ENCODE measurements at places on chromosomes 7 and 10.

GRCh38 chr10:54139819-54140428, 661.1 kb downstream of the PCDH15 start:
- H3K27me3 ChIP-seq = no peaks in the 10 kb centered on the region
- DNase-seq = no peak
- no peak overlapping the region for H3K4me3 ChIP-seq
- no peaks in the 10 kb centered on the region for H3K4me1 ChIP-seq
- H3K36me3 ChIP-seq = no peaks in the 10 kb centered on the region
- no peak overlapping the region for H3K27ac ChIP-seq

DNA sequence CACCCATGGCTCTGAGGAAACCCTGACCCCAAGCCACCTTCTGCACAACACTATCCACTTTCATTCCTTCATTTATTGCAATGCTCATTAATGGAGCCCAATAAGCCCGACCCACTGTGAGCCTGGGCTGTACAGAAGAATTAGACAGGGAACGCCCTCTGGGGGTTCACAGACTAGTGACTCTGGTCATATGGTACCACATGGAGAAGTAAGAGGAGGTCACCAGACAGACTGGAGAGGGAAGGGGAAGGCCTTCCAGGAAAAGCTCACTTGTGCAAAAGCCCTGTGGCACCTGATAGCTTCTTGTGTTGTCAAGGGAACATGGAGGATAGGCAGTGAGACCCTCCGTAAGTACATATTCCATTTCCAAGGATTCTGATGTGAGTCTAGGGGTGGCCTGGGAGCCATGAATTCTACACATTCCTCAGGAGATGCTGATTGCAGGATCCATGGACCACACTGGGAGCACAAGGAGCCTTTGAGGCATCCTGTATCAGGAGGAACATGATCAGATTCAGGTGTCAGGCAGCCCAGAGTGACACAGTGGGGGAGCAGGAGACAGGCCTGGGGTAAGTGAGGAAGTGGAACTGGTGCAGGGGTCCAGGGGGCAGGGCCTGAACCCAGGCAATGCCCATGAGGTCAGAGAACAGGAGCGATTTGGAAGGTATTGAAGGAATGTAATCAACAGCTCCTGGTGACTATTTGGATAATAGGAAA, 19.9 kb downstream of the TMEM72 start:
- DNase-seq = no peak
- no peak overlapping the region for H3K4me3 ChIP-seq
- H3K4me1 ChIP-seq = peaks cover 15% of the 10 kb centered on the region
- no peaks in the 10 kb centered on the region for H3K36me3 ChIP-seq

DNA sequence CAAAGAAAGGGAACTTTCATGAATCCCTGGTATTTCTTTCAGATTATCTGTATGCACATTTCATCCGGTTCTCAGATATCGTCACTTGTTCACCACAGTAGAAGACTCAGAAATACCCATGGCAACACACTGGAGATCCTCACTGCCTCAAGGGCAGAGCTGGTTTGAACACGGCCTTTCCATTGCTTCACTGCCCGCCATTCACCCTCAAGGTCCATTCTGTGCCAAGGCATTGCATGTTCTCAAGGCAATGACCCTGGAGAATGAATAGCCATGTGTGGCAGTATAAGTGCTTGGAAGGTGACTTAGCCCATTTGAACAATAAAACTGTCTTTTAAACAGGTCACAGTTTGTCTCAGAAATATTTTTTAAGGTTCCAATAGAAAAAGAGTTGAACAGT, 606.5 kb downstream of the IPMK start:
- no peaks in the 10 kb centered on the region for H3K36me3 ChIP-seq
- H3K27ac ChIP-seq = no peak overlapping the region
- H3K27me3 ChIP-seq = no peaks in the 10 kb centered on the region
- no peak for DNase-seq
- H3K4me1 ChIP-seq = no peaks in the 10 kb centered on the region
- no peak overlapping the region for H3K4me3 ChIP-seq

- H3K27ac ChIP-seq = no peak overlapping the region
- peaks cover 2% of the 10 kb centered on the region for H3K4me1 ChIP-seq
- H3K4me3 ChIP-seq = no peak overlapping the region
- H3K36me3 ChIP-seq = no peaks in the 10 kb centered on the region
Measured at GRCh38 chr7:137753948-137754851, 92.6 kb downstream of the DGKI start.

DNA sequence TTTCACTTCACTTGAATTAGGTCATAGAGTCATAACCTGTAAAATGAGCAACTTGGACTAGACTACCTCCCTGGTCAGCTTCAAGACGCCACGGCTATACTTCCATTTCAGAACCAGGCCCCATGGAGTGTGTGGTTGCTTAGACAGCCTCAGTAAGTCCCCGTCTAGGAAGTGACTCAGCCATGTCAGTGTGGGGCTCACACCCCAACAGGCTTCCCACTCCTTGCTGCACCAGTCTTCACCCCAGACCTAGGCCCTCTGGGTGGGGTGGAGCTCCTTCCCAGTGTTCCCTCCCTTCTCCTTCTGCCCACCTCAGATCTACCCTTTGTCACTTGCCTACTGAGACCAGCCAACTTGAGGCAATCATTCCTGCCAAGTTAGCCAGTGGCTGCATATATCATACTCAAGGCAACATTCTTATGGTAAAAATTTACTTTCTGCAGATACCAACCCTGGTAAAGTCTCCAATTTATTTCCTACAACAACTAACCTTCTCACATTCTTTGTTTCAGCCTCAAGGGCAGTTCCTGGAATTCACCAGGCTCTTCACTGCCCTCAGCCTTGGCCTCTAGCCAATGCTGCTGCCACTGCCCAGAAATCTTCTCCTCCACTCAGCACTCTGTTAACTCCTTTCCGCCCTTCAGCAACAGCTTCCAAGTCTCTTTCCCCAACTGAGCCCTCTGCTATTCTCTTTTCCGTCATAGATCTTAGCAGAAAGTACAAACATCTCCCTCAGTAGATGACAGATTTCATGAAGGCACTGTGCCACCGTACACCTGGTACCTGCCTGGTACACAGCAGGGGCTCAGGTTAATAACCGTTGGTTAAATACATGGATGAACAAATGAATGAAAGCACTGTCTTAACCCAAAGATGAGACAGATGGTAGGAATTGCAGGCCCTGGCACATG, 31.3 kb upstream of the ZNRF2 start:
- DNase-seq = no peak
- H3K27ac ChIP-seq = no peak overlapping the region
- no peak overlapping the region for H3K4me3 ChIP-seq
- H3K36me3 ChIP-seq = no peaks in the 10 kb centered on the region
- H3K4me1 ChIP-seq = no peaks in the 10 kb centered on the region
- H3K27me3 ChIP-seq = peaks cover 10% of the 10 kb centered on the region

GRCh38 chr7:7251742-7252141, 69.4 kb downstream of the C1GALT1 start:
- H3K4me3 ChIP-seq = no peak overlapping the region
- DNase-seq = no peak
- H3K27ac ChIP-seq = no peak overlapping the region
- no peaks in the 10 kb centered on the region for H3K27me3 ChIP-seq

GRCh38 chr10:34046506-34047034, 712.1 kb upstream of the NRP1 start:
- peak; percentile 15 for DNase-seq
- no peaks in the 10 kb centered on the region for H3K36me3 ChIP-seq
- peaks cover 8% of the 10 kb centered on the region for H3K27me3 ChIP-seq
- no peak overlapping the region for H3K27ac ChIP-seq
- no peak overlapping the region for H3K4me3 ChIP-seq

DNA sequence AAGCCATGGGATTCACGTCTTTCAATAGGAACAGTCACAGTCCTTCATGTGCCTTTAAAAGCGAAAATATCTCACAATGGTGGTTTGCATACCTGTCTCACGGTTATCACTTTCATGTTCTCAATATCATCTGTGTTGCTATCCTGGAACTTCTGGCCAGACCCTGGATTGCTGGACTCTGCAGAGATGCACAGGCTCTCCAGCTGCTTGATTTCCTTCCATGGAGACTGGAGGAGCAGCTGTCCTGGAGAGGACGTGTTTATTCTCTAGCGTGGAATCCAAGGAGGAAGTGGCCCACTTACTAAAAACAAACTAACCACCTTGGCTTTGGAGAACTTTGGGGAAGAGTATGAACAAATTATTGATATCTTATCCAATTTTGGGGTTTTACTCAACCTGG, 16.5 kb downstream of the BTBD16 start:
- no peak for DNase-seq
- H3K4me3 ChIP-seq = no peak overlapping the region

DNA sequence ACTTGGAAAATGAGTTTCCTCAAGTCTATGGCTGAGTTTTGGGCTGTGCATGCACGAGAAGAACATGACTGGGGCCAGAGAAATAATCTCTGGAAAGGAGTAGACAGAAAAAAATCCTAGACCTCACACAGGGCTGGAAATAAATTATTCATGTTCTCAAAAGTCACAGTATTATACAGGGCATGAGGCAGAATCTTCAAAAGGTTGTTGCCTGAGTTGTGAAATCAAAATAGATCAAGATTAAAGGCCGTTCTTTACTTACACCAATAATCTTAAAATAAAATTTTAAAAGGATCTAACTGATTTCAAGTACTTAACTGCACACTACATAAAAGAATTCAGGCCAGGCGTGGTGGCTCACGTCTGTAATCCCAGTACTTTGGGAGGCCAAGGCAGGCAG, 14.1 kb upstream of the CREM start:
- DNase-seq = no peak
- H3K36me3 ChIP-seq = no peaks in the 10 kb centered on the region
- H3K4me3 ChIP-seq = no peak overlapping the region
- H3K4me1 ChIP-seq = peaks cover 3% of the 10 kb centered on the region

DNA sequence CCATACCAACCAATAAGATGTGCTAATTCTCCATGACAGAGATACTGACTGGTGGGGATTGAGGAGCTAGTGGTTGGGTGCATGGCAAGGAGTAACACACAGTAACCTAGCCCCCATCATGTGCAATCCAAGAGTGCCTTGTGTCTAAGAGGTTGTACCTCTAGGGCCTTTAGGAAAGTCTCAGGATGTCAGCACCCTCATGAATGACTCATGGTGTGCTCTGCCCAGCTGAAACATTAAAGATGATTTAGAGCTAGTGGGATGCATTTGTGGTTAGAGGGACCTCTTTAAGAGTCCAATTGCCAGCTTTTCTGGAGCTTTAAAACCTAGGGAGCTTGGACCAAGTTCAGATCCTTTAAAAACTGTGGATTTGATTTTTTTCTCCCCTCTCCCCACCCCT, 181.1 kb downstream of the HERPUD2 start:
- H3K27ac ChIP-seq = no peak overlapping the region
- DNase-seq = no peak
- H3K27me3 ChIP-seq = 0 out of 2 replicates have a peak, but pooled peaks cover 2% of the 10 kb centered on the region
- no peaks in the 10 kb centered on the region for H3K4me1 ChIP-seq
- H3K4me3 ChIP-seq = no peak overlapping the region

DNA sequence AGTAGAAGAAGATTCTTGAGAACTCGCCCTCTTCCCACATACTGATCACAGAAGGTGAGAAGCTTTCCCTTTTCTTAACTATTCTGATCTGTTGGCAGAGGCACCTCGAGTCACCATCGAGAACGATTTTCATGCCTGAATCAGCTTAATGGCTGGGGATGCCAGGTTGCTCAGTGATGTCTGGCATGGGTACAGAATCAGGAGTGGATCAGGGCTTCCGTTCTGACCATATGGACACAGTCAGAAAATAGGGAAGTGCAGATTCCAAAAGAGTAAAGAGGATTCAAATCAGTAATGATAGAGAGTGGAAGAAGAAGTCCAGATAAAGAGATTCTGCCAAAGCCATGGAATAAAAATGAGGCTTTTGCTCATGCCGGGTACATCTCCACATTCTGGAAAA, 52.0 kb upstream of the GRB10 start:
- no peak overlapping the region for H3K4me3 ChIP-seq
- no peaks in the 10 kb centered on the region for H3K36me3 ChIP-seq
- peaks cover 17% of the 10 kb centered on the region for H3K4me1 ChIP-seq
- H3K27me3 ChIP-seq = peaks cover 21% of the 10 kb centered on the region

DNA sequence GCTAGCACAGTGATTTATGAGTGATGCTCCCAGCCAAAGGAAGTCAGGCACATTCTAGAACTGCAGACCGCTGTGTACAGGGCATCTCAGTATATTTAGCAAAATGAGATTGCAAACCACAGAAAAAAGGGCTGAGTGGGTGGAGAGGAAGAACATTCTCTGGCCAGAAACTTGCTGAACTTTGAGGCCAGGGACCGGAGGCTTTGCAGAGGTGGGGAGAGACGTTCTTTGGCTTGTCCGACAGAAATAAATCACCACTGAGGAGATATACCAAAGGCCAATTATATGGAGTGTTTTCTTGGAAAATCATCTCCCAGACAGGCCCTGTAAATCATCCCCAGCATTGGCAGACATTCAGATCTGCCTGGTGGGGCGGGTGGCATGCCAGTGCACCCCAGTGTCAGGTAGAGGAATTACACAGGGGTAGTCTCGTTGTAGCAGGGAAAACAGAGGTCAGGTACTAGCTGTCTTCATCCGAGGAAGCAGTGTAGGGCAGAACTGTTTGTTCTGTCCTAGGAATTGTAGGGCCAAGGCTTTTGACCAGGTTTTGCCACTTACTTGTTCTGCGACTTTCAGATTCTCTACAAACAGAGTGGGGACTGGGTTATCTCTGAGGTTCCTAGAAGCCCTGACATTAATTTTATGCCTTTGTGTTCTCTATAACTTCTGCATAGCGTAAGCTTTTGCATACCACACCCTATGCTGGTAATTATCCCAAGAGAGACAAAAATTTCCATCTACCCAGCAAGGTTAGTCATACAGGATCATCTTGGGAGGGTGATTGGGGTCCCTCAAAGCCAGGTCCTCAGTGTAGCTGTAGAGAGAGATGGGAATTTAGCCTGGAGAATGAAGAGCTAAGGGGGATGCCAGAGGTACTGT, 655.6 kb downstream of the LRMDA start:
- peak; percentile 50 for DNase-seq
- no peaks in the 10 kb centered on the region for H3K27me3 ChIP-seq
- H3K4me1 ChIP-seq = no peaks in the 10 kb centered on the region
- no peaks in the 10 kb centered on the region for H3K36me3 ChIP-seq
- H3K4me3 ChIP-seq = no peak overlapping the region

GRCh38 chr7:265192-265997, 24.6 kb upstream of the FOXL3 start:
- no peaks in the 10 kb centered on the region for H3K4me1 ChIP-seq
- DNase-seq = no peak
- H3K4me3 ChIP-seq = no peak overlapping the region

DNA sequence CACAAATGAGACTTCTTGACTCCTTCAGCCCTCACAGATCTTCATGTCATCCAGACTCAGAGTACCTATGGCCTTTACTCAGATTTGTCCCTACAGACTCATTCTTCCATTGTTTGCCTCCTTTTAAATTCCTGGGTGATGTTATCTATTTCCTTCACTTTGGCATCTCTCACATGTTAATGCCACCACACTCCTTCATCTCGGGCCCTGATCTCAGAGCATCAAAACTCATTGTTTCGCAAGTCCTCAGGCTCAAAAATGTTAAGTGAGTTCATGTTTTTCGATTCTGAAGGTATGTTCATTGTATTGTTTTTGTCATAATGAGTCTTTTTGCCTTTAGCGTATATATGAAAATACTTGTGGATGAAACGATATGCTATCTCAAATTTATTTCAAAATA, 62.3 kb upstream of the AHR start:
- no peak for DNase-seq
- no peaks in the 10 kb centered on the region for H3K36me3 ChIP-seq
- H3K4me3 ChIP-seq = no peak overlapping the region
- no peak overlapping the region for H3K27ac ChIP-seq

GRCh38 chr7:127252377-127252713, 396 bp downstream of the GRM8 start:
- no peak for DNase-seq
- H3K27ac ChIP-seq = no peak overlapping the region
- H3K4me1 ChIP-seq = peaks cover 6% of the 10 kb centered on the region
